ENCODE measurements at places on chromosomes 7 and 10.

- DNase-seq: no peak
Measured at GRCh38 chr7:66905689-66906088, 15.3 kb upstream of the TMEM248 start.

GRCh38 chr10:18906636-18907035, 142.0 kb upstream of the MALRD1 start:
- no peak for DNase-seq

GRCh38 chr7:138837627-138838026, 39.6 kb upstream of the ATP6V0A4 start:
- no peak for DNase-seq

DNA sequence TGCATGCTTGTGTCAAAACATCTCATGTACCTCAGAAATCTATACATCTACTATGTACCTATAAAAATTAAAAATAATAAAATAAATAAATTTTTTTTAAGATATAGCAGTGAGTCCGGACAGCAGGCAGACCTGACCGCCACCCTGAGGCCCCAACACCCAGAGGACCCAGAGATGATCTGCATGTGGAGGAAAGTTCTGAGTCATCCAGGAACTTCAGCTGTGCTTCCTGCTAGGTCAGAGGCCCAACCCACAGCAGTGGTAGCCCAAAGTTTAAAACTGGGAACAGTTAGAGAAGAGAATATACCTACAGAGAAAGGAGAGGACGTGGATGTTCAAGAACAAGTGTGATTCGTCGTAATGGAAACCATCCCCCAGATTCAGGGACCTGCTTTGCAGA, 683.7 kb upstream of the NRP1 start:
- DNase-seq: peak; percentile 25

All from A549 (cell line).